ENCODE measurements at places on chromosomes 5 and 9.

DNA sequence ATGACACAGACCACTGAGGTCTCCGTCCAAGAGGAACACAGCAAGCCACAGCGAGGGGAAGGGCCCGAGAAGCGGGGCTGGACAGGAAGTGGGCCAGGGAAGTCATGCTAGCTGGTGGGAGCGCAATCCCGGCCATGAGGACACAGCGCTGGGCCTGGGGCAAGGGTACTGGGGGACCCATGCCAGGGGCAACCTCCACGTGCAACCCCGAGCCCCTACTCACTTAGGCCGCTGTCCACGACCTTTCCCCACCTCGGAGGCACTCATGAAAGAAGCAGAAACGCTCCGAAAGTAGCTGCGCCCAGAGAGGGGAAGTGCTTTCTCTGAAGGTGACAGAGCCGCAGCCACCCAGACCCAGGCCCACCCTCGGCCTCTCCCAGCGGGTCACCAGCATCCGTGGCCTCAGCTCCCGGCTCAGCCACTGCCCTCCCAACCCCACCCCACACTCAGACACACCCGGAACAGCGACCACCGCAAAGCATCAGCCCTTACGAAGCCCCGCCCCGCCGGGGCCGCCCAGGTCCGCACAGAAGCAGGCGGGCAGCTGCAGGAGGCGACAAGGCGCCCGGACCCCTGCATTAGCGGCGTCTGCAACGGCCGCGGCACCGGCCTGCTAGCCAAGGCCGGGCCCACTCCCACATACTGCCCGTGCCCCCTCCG lies 782 bp downstream of the BICD2 start:
- DNase-seq: peak; percentile 26

- DNase-seq: no peak
These were observed 2.0 kb upstream of the TEX48 start for GRCh38 chr9:114684036-114684435.

- no peak for DNase-seq
These were observed 19.4 kb downstream of the PDCD1LG2 start for GRCh38 chr9:5529683-5530221.

- DNase-seq: no peak
These were observed 566.6 kb downstream of the PSAT1 start for GRCh38 chr9:78863531-78863930.

- DNase-seq: no peak
These were observed 159.1 kb downstream of the DOCK8 start for GRCh38 chr9:373759-374206.

DNA sequence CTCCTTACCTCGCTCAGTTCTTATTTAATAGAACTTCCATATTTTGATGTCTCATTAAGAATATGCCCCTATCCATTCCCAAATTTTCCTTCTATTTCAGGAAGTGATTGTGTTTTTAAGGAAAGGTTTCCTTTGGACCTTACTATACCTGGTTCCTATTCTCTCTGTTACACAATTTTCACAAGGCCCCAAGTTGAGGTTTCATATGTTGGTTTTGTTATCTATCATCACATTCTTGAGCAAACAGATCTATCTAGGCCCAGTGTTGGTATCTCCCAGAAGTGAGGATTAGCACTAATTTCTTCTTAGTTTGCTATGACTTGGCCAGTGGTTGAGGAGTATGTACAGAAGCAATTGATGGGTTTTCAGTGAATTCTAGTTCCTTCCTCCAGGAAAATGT lies 41.5 kb downstream of the ALG2 start:
- DNase-seq: no peak

DNA sequence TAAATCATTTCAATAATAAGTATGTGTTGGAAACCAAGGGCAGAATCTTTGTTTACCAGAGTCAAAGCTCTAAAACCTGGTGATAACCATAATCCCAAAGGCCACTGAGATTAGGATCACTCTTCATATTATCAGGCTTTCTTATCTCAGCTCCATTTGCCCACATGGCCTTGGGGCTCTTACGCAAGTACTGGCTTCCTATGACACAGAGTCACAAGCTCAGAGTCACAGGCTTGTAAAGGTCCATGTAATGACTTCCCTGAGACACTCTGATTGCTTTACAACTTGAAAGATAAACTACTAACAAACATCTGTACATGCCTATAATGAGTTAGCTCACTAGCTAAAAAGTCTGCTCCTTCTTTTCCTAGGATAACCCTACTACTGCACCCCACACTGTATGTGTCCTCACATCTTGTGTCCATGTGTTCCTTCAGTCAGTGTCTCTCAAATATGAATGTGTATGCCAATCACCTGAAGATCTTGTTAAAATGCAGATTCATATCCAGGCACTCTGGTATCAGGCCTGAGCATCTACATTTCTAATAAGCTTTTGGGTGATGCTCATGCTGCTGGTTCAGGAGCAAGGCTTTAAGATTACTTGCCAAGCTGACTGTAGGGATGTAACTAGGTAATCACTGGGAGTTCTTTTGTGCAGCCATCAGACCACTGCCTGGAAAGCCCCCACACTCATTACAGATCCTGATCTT lies 28.4 kb downstream of the SEMA6A start:
- no peak for DNase-seq

DNA sequence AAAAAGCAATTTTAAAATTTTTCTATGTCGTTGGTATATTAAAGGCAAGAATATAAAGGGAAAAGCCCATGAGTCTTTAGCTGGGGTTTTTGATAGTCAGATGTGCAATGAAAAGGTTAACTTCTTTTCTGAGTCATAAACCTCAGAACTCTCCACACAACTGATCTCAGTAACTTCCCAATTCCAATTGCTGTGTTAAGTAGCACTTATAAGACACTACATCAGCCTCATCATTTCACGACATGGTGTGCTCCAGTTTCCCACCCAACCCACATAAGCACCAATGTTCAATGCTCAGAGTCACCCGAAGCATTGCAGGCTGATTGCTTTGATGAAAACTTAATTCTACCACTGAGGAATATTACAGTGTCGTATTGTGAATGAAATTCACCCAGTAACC lies 155.8 kb downstream of the TSSK1B start:
- DNase-seq: no peak

DNA sequence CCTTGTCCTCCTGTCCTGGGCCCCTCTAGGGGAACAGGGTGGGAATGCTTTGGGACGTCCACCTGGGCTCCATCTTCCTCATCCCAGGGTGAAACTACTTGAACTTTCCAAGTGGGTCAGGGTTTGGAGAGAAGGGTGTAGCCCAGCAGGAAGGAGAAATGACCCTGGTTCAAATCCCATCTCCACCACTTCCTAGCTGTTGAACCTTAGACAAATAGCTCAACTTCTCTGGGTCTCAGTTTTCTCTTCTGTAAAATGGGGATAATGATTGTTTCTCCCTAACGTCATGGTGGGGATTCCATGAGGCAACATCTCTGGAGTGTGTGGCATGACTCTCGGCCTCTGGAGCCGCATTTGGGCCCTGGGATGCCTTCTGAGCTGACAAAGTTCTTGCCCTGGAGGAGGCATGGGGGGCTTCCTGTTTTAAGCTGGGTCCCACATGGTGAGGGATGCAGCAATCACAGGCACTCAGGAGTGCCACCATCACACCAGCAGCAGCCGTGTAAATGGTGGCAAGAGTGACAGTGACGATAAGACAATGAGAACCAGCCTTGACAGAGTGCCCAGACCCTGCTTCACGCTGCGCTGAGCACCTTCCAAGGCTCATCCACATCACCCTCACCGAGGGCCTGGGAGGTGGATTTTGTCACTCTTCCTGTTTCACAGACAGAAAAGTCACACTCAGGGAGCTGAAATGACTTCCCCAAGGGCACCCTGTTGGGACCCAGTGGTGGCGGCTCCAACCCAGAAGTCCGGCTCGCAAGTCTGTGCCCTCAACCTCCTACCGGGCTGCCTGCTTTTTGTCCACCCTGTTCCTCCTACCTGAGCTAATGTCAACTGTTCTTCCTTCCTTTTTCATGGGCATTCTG lies 69.5 kb upstream of the IER5L start:
- no peak for DNase-seq

DNA sequence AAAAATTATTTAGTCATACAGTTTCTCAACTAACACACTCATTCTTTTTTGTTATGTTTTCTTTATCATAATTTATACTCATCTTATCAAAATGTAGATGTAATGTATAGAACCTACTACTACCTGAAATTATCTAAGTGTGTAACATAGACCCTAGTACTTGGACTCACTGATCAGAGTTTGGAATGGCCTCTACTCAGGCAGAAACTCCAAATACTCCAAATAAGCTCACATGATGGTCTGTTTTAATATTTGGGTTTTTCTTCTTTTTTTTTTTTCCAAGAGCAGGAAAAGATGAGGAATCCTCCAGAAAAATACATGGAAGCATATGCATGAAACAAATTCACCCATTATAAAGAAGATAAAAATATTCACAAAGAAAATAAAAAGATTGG lies 126.3 kb downstream of the PDE4D start:
- no peak for DNase-seq

DNA sequence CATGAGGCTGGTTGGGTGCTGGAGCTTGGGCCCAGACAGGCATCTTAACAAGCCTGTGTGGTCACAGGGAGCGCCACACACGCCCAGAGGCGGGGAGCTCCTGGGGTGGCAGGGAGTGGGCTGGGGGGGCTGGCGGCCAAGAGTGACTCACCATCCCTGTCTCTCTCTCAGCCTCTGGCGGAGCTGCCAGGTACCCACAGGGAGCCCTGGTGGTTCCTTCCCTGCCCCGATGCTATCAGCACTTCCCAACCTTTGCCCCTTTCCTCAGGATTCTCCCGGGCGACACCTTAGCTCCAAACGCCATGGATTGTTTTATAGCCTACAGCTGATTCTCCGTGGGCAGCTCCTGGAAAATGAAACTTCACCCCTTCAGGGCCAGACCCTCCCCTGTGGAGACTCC lies 5.5 kb downstream of the SLC9A3 start:
- no peak for DNase-seq

DNA sequence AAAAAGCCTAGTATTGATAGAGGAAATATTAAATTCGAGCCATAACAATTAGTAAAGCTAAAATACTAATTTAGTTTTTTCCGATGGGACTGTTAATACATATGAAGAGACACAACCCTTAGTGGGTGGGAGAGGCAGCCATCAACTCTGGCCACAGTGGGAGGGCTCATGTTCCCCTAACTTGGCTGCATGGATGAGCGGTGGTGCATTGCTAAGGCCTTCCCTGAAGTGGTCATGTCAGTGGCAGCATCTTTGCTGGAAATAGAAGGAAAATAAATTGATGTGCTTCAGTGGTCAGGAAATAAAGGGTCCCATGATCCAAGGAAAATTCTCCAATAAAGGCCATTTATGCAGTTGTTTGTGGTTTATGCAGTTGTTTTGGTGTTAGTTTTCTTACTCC lies 33.9 kb upstream of the F2RL2 start:
- DNase-seq: no peak

GRCh38 chr9:97319395-97319794 lies 11.9 kb downstream of the CCDC180 start:
- DNase-seq: peak; percentile 48

- DNase-seq: no peak
These were observed 37.4 kb downstream of the C9orf152 start for GRCh38 chr9:110170357-110171257.

DNA sequence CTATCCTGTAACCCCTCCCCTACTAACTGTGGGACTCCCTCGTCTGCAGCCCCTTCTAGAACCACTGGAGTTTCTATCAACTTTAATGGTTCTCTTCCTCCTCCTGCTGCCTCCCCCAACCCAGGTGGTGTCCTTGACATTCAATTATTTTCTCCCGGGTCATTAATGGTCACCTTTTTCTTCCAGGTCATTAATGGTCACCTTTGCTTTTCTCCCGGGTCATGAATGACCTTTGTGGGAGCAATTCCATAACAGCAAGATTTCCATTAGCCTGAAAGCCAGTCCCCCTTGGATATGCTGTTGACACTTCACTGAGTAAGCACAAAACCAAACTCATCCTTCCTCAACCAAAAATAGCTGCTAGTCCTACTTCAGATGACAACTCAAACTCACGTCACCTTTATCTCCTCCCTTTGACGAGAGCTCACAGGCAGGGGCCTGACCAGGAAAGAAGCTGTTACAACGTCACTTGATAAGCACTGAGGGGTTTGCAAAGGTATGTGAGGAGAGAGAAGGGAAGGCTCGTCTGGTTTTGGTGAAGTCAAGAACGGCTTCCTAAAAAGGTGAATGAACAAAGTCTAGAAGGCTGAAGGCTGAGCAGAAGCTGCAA lies 10.9 kb downstream of the CCDC127 start:
- no peak for DNase-seq

- DNase-seq: no peak
These were observed 38.6 kb downstream of the CAPSL start for GRCh38 chr5:35899800-35900199.
